ENCODE measurements at places on chromosomes 12 and 14.

GRCh38 chr12:75908961-75909605 lies 122.5 kb downstream of the PHLDA1 start:
- peak; percentile 54 for DNase-seq

DNA sequence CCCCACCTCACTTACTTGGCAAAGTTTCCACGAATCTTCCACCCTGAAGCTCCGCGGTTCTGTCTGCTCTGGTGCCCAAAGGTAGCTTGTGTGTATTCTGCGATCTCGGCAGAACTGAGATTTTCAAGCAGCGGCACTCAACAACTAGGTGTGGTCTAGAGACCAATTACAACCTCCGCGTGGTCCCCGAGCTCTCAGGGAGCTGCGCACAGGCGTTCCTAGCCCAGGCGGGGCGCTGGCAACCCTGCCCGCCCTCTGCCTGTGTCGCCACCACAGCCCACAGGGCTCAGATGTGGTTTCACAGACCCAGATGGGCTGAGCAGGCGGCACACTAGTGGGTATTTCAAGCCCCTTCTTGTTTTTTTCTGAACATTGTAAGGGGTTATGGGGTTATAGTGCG lies 1.5 kb upstream of the DIABLO start:
- peak; percentile 53 for DNase-seq

DNA sequence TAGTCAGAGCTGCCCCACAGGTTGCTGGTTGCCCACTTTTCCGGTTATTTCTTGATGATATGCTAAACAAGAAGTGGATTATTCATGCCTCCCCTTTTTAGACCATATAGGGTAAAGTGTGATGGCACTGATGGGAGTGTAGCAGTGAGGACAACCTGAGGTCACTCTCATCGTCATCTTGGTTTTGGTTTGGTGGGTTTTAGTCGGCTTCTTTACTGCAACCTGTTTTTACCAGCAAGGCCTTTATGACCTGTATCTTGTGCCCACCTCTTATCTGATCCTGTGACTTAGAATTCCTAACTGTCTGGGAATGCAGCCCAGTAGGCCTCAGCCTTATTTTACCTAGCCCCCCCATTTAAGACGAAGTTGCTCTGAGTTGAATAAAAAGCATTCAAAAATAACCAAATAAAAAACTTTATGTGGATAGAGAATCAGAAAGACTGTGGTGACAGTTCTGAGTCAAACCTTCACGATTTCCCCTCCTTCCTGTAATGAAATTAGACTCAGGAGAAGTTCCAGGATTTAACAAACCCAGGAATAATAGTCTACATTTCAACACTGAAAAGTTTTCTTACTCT lies 144.2 kb downstream of the PAWR start:
- no peak for DNase-seq

- no peak for DNase-seq
Observed at GRCh38 chr12:53941750-53942149, 3.1 kb downstream of the HOXC13 start.

DNA sequence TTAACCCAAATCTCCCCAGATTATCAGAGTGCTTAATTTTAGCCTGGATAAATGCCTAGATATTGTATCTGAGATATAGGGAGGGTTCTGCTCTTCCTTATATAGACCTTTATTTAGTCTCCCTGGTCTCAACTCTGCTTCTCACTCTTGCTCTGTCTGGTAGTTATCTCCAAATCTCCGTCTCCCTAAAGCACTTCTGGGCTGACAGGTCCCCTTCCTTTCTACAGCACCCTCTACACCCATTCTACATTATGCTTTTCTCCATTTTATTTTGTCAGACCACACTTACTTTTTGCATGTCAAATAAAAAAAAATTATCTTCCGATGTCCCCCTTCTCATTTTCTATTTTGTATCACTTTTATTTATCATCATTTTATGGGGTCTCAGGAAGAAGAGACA lies 2.0 kb upstream of the ERC1 start:
- DNase-seq, result no peak

DNA sequence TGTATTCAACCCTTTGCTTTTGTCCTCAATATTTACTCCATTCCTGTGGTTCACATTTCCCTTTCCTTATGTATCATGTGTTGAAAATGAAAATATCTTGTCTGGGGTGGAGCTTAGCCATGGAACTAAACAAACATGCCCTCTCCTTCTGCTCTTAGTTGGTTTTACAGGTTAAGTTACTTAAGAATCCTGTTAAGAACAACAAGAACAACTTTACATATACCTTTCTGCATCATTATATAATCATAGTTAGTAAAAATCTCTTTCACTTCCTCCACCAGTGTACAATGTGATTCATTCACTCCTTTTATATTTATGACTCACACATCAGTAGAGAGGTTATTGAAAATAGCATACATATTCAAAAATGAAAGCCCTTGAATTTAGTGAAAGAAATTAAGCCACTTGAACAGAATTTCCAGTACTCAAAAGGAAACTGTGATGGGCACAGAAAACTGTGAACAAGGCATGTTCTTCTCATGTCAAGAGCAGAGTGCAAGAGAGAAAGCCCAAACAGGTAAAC lies 307.7 kb downstream of the CCDC91 start:
- DNase-seq, result no peak

- DNase-seq, result no peak
Observed at GRCh38 chr12:79900951-79901350, 33.9 kb downstream of the PPP1R12A start.

GRCh38 chr14:21476523-21476924 lies 235 bp downstream of the RAB2B start:
- DNase-seq, result peak; percentile 90

DNA sequence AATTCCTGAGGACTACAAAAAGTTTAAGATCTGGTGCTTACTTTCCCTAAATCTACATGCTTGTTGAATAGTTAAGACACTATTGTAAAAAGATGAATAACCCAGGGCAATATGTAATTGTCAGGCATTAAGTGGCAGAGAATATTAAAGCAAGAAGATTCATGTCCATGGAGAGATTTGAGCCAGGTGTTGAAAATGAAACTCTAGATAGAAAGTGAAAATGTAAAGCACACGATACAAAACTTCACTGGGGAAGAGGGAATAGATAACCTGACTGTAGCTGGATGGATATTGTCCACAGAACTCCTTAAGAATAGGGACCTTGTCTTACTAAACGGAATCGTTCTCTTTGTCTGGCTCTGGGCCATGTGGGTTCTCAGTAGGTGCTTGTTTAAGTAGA lies 5.0 kb downstream of the CAND1 start:
- DNase-seq, result no peak

DNA sequence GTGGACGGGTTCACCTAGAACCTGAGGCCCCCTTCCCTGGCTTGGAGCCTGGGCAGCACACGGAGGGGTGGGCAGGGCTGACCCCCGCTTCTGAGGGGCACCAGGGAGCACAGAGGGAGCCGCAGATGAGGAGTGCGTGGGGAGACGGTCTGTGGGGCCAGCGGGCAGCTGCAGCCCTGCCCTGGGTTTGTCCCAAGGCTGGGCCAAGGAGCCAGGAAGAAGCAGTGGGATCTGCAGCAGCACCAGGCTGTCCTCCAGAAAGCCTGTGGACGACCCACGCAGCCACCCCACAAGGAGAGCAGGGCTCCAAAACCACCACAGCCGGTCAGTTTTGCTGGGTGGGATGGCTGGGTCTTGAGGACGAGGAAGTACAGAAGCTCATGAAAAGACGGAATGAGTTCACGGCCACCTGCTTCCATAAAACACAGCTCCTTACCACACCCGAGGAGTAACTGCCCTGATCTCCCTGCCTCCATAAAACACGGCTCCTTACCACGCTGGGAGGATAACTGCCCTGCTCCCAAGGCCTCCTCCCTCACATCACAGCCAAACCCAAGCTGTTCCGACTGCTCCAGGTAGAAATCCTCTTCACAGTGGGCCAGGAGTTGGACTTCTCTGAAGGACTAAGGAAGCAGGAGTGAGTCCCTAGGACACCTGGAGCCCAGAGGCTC lies 9.9 kb upstream of the GOLGA3 start:
- DNase-seq, result no peak

- no peak for DNase-seq
Observed at GRCh38 chr12:88393017-88393767, 187.1 kb downstream of the KITLG start.

DNA sequence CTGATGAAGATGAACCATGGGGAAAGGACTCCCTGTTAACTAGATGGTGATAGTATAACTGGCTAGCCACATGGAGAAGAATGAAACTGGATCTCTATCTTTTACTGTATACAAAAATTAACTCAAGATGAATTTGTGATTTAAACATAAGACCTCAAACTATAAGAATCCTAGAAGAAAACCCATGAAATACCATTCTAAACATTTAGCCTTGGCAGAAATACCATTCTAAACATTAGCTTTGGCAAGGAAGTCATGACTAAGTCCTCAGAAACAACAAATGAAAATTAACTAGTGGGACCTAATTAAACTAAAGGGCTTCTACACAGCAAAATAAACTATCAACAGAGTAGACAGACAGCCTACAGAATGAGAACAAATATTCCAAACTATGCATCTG lies 28.4 kb upstream of the NOVA1 start:
- DNase-seq, result no peak

GRCh38 chr12:110108309-110109036 lies 15.7 kb upstream of the IFT81 start:
- no peak for DNase-seq
